ENCODE measurements at places on chromosomes 4 and X. TPM values are rescaled to one million over a fixed set of nuclear protein-coding genes. Genes with fewer than 3 reads are reported as not detected.

GRCh38 chrX:28966331-28966730, 379.1 kb downstream of the IL1RAPL1 start:
- peaks cover 2% of the 10 kb centered on the region for H3K4me1 ChIP-seq
- DNase-seq = no peak
- no peak overlapping the region for H3K27ac ChIP-seq
- H3K27me3 ChIP-seq = no peaks in the 10 kb centered on the region

Gene TKTL2
- total RNA-seq = not detected

Gene SHOX
- not detected for total RNA-seq

- H3K27ac ChIP-seq = no peak overlapping the region
- no peak for DNase-seq
- H3K36me3 ChIP-seq = no peaks in the 10 kb centered on the region
- H3K4me1 ChIP-seq = peaks cover 15% of the 10 kb centered on the region
Observed at GRCh38 chr4:3784454-3785291, 18.5 kb downstream of the ADRA2C start.

- peaks cover 2% of the 10 kb centered on the region for H3K27me3 ChIP-seq
- DNase-seq = no peak
- H3K4me1 ChIP-seq = peaks cover 7% of the 10 kb centered on the region
- H3K27ac ChIP-seq = no peak overlapping the region
- no peaks in the 10 kb centered on the region for H3K36me3 ChIP-seq
- H3K4me3 ChIP-seq = no peak overlapping the region
Observed at GRCh38 chr4:101693842-101694398, 96.6 kb upstream of the BANK1 start.

- no peak overlapping the region for H3K27ac ChIP-seq
- peaks cover 6% of the 10 kb centered on the region for H3K27me3 ChIP-seq
- H3K4me3 ChIP-seq = no peak overlapping the region
- H3K36me3 ChIP-seq = no peaks in the 10 kb centered on the region
- peaks cover 34% of the 10 kb centered on the region for H3K4me1 ChIP-seq
- no peak for DNase-seq
Observed at GRCh38 chr4:2795300-2795892, 2.5 kb downstream of the SH3BP2 start.

Gene HERC3
- total RNA-seq = 15.8 TPM

GRCh38 chr4:125464146-125464545, 149.4 kb downstream of the FAT4 start:
- no peak overlapping the region for H3K4me3 ChIP-seq
- H3K27ac ChIP-seq = no peak overlapping the region
- H3K36me3 ChIP-seq = peaks cover 15% of the 10 kb centered on the region
- no peaks in the 10 kb centered on the region for H3K4me1 ChIP-seq
- no peaks in the 10 kb centered on the region for H3K27me3 ChIP-seq

Gene APLN
- 0.33 TPM for total RNA-seq

DNA sequence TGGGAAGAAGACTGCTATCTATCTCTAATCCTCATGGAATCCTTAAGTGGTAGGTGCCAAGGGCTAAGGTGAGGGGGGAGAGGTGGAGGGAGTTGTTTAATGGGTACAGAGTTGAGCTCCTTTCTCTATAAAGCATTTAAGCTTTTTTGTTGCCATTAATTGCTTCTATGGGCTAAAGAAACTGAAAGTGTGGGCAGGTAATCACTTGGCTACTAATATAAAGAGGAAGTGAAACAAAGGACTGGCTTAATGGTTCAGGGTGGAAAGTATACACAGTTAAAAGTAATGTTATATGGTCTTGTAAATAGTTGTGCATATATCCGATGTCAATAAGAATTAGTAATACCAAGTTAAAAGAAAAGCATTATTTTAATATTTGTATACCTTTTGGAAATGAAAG, 83.9 kb downstream of the POLA1 start:
- no peak for DNase-seq
- H3K4me3 ChIP-seq = no peak overlapping the region
- peaks cover 21% of the 10 kb centered on the region for H3K36me3 ChIP-seq
- peaks cover 15% of the 10 kb centered on the region for H3K4me1 ChIP-seq
- no peaks in the 10 kb centered on the region for H3K27me3 ChIP-seq
- no peak overlapping the region for H3K27ac ChIP-seq

DNA sequence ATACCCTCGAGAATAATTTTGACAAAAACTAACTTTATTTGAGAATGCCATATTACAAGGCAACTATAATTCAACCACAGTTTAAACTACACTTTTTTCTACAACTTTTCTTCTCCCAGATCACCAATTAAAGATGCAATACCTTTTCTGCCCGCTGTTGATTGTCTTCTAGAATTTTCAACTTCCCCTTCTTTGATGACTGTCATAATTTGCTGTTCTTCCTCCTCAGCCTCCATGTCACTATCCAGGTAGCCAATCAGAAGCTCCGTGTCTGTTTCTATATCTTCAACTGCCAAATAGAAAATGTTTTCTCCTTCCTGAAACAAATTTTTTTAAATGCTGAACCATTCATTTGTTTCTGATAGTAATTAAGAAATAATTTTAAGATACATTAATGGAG, 101.5 kb downstream of the PRDM5 start:
- H3K27ac ChIP-seq = no peak overlapping the region
- peaks cover 2% of the 10 kb centered on the region for H3K36me3 ChIP-seq
- DNase-seq = no peak
- no peak overlapping the region for H3K4me3 ChIP-seq
- H3K4me1 ChIP-seq = peaks cover 12% of the 10 kb centered on the region

Gene AMTN
- not detected for total RNA-seq

DNA sequence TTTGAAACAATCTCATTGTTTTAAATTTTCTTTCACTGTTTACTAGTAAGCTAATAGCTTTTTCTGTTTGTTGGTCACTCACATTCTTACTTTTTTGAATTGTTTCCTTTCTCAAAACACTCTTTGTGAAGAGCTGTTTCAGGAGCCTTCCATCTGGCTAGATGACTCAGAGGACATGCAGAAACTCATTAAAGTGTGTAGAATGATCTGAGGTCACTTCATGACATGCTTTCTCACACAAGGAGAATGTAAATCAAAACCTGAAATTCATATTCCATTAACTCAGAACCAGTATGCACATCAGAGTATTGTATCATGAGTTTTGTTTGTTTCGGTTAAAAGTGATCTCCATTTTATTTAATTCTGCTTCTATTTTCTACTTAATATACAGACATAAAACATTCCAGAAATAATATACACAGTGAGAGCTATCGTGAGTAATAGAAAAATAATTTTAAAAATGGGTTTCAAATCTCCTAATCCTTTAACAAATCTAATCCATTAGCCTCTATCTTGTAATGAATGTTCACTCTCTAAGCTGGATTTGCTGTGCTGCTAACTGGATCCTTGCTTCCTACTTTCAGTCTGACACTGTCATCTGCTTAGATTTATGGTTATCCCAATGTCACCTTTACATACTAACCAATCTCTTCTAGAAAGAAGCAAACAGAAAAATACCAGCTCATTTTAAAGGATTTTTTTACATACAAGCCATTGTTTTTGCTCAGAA, 449.6 kb downstream of the FSTL5 start:
- no peak overlapping the region for H3K4me3 ChIP-seq
- H3K4me1 ChIP-seq = peaks cover 14% of the 10 kb centered on the region
- H3K36me3 ChIP-seq = no peaks in the 10 kb centered on the region
- no peak overlapping the region for H3K27ac ChIP-seq

Gene NHSL2
- total RNA-seq = 22.8 TPM

GRCh38 chrX:80285131-80285773, 135.0 kb upstream of the TENT5D start:
- no peaks in the 10 kb centered on the region for H3K36me3 ChIP-seq
- no peak overlapping the region for H3K27ac ChIP-seq
- DNase-seq = no peak
- H3K4me3 ChIP-seq = no peak overlapping the region
- H3K27me3 ChIP-seq = no peaks in the 10 kb centered on the region

Gene PAGE1
- not detected for total RNA-seq

GRCh38 chrX:1870421-1870820, 255.6 kb downstream of the ASMT start:
- H3K4me3 ChIP-seq = no peak overlapping the region
- no peaks in the 10 kb centered on the region for H3K36me3 ChIP-seq
- H3K27ac ChIP-seq = no peak overlapping the region
- H3K27me3 ChIP-seq = no peaks in the 10 kb centered on the region

GRCh38 chrX:142149919-142150318, 55.2 kb downstream of the MAGEC2 start:
- DNase-seq = no peak
- H3K36me3 ChIP-seq = no peaks in the 10 kb centered on the region
- H3K27ac ChIP-seq = no peak overlapping the region
- no peaks in the 10 kb centered on the region for H3K27me3 ChIP-seq
- no peaks in the 10 kb centered on the region for H3K4me1 ChIP-seq

- no peaks in the 10 kb centered on the region for H3K4me1 ChIP-seq
- H3K27ac ChIP-seq = no peak overlapping the region
- no peak overlapping the region for H3K4me3 ChIP-seq
- peaks cover 3% of the 10 kb centered on the region for H3K27me3 ChIP-seq
- H3K36me3 ChIP-seq = no peaks in the 10 kb centered on the region
Observed at GRCh38 chrX:52270453-52271116, 85.9 kb downstream of the MAGED4 start.

Gene MAGEA11
- total RNA-seq = not detected

Gene ZNF518B
- total RNA-seq = 58.4 TPM

Gene POF1B
- total RNA-seq = 1.5 TPM

DNA sequence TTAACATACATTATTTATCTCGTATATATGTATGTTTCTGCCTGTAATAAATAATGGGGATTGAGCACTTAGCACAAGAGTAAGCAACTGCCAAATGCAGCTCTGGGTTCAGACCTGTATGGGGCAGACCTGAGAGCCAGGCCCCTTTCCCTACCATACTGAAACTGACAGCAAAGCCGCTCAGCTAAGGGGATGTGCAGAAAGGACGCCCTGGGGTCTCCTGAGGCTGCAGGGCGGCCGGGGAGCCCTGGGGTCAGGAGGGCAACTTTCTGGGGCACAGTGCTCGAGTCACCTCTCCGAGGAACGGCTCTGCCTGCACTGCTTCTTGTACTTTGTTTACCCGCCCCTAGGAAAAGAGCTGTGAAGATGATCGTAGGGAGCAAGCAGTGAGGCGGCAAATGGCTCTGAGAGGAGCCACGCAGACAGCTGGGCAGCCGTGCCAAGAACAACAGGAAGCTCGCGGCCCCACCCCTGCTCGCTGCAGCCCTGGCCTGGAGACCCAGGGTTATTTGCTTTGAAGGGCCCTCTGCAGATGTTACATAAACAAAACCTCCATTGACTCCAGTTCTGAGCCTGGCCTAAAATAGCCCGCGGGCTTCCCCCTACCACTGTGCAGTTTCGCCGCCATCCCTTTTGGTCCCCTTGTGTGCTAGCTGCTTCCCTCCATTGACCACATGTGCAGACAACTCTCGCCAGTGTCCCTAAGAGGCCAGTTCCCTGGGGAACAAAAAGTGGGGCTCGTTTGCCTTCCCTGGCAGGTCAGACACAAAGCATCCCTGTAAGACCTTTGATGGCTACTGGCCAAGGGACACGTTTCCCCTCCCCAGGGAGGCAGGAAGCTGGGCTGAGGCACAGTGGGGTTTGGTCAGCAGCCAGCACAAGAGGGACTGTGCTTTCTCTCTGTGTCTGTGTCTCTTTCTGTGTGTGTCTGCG, 111.3 kb upstream of the LNX1 start:
- DNase-seq = peak; percentile 42
- H3K4me3 ChIP-seq = peak overlapping the region; percentile 2
- no peaks in the 10 kb centered on the region for H3K36me3 ChIP-seq
- H3K27me3 ChIP-seq = no peaks in the 10 kb centered on the region
- H3K4me1 ChIP-seq = peaks cover 25% of the 10 kb centered on the region
- H3K27ac ChIP-seq = peak overlapping the region; percentile 88

GRCh38 chr4:157425897-157426296, 205.4 kb downstream of the GRIA2 start:
- H3K27ac ChIP-seq = no peak overlapping the region
- no peaks in the 10 kb centered on the region for H3K36me3 ChIP-seq
- DNase-seq = no peak
- H3K4me3 ChIP-seq = no peak overlapping the region
- H3K27me3 ChIP-seq = peaks cover 4% of the 10 kb centered on the region

DNA sequence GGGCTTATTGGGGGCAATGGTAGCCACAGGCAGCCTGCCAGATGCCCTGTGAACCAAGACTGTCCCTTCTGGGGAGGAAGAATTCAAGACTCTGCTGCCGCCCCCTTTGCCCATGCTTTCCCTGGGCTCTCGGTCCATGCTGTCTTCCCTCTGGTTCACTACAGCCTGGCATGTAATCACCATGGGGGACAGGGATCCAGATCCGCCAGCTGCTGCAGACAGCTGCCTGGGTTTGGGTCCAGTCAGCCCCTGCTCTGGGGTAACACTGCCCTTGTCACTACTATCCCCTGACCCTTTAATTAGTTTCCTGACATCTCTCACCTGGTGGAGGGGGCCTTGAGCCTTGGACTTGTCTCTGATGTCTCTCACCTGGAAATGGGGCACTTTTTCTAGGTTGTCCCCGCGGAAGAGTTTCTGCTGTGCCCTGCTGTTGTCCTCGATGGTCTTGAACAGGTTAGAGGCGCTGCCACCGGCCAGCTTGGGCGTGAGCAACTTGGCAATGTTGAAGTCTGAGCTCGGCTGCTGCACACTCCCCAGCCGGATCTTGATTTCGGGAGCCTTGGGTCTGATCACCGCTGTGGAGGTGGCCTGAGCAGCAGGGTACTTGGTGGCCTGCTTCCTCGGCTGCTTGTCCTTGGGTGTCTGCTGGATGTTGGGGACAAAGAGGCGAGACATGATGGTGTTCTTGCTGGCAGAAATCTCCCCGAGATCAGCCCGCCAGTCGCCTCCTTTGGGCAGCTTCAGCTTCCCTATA, 6.4 kb downstream of the C4orf54 start:
- no peaks in the 10 kb centered on the region for H3K36me3 ChIP-seq
- DNase-seq = no peak

- peak; percentile 64 for DNase-seq
- peak overlapping the region; percentile 93 for H3K27ac ChIP-seq
- peaks cover 39% of the 10 kb centered on the region for H3K27me3 ChIP-seq
Observed at GRCh38 chr4:182142176-182143085, 100.8 kb upstream of the TENM3 start.

Gene GPRIN3
- total RNA-seq = 1.6 TPM

GRCh38 chrX:794311-794710, 163.7 kb downstream of the SHOX start:
- H3K27me3 ChIP-seq = peaks cover 45% of the 10 kb centered on the region
- no peak overlapping the region for H3K27ac ChIP-seq
- no peaks in the 10 kb centered on the region for H3K36me3 ChIP-seq
- H3K4me3 ChIP-seq = no peak overlapping the region
- peaks cover 6% of the 10 kb centered on the region for H3K4me1 ChIP-seq
- DNase-seq = peak; percentile 6

Gene CCDC149
- 15.3 TPM for total RNA-seq

DNA sequence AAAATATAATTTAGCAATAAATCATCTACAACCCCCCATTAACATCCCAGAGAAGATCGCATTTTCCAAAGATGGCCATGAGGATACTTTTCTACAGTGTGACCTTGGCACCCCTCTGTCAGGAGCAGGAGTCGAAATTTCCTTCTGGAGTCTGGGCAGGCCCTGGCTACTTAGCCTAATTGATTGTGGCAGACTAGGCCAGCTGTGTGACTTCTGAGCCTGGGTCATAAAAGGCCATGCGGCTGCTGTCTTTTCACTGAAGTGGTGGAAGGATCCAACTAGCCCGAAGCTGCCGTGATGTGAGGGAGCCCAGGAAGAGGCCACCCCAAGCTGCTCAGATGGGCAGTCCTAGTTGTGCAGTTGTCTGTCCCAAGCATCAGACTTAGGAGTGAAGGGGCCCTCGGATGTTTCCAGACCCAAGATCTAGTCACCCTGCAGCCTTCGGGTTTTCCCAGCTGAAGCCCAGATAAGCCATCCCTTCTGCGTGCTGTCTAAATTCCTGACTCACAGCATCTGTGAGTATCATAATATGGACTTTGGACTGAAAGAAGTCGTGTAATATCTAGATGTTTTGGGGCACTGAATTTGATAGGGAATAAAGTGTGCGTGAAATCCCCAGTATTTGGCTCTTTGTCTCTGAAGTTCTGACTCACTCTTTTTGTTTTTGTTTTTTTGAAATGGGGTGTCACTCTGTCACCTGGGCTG, 21.0 kb downstream of the PDK3 start:
- no peak for DNase-seq
- H3K27ac ChIP-seq = no peak overlapping the region
- peaks cover 10% of the 10 kb centered on the region for H3K36me3 ChIP-seq
- peaks cover 4% of the 10 kb centered on the region for H3K4me1 ChIP-seq
